ENCODE measurements at places on chromosomes 1 and 21.
A peak's percentile ranks its signal among the peaks of the same experiment; 100 is the strongest.

DNA sequence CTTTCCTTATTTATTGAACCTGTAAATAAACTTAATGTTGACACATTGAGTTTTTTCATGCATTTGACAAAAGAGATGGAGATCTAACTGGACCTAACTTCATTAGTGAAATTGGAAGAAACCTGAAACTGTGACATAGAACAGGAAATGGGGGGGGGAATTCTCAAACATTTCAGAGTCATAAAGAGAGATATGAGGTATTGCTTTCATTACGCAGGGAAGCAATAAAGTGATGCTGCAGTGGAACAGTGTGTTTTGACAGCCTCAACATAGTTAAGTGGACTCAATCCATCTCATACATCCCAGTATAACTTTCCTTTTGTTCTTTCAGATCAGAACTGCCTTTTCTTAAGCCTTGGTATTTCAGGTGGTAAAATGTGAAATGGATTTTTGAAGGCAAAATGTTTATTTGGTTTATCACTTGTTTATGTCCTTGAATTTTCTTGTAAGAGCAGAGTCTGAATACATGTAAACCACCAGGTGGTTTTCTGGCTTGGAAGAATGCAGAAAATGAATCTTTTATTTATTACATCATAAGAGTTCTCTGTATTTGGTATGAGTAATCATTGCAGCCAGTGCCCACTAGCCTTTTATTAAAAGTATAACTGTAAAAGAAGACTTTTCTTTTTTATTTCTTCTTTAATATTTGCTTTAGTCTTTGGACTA is 132.5 kb downstream of the ZNF326 start:
- DNase-seq: no peak

DNA sequence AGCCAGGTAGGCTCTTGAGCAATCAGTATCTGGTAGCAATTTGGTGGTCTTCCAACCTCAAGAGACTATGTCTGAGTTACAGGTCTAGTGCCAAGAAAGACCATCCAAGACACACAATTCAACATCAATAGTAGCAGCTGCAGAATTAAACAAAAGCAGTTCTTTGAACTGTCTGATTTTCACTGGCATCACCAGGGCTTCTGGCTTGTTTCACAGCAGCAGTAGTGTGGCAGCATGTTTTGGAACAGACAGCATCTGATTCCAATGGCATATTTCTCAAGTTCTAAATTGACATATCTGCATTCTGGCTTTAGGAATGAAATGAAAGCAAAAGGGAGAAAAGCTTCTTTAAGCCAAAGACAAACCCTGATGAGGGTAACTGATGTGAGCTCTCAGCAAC is 334.7 kb upstream of the PRMT6 start:
- no peak for DNase-seq

DNA sequence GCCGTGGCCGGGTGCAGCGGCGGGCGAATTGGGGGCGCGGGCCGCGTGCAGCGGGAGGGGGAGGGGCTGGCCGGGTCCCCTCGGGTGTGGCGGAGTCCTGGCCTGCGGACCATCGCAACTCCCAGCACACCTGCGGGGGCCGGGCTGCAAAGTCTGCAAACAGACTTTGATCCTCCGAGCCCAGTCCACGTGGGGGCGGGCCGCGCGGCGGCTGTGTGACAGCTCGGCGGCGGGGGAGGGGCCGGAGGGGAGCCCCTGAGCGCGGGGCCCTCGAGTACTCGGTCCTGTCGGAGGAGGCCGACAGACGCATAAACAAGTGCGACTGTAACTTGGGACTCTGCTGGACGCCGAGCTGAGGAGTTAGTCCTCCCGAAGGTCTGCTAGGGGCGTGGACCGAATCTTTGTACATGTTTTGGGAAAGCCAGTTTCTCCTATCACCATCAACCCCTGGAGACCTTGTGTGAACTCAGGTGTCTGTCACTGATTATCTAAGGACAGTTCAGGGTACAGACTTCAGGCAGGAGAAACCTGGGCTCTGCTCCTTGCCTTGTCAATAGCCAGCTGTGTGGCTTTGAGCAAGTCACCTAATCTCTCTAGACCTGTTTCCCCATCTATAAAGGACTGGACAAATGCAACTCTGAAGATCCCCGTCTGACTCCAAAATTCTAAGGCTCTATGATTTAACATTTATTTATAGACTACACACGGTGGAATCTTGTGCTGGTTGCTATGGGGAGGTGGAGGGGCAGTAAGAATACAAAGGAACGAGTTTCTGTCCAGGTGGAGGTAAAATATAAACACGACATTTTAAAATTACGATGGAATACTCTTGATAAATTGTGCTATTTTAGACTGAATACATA is 710 bp upstream of the SLC30A1 start:
- DNase-seq: peak; percentile 24

DNA sequence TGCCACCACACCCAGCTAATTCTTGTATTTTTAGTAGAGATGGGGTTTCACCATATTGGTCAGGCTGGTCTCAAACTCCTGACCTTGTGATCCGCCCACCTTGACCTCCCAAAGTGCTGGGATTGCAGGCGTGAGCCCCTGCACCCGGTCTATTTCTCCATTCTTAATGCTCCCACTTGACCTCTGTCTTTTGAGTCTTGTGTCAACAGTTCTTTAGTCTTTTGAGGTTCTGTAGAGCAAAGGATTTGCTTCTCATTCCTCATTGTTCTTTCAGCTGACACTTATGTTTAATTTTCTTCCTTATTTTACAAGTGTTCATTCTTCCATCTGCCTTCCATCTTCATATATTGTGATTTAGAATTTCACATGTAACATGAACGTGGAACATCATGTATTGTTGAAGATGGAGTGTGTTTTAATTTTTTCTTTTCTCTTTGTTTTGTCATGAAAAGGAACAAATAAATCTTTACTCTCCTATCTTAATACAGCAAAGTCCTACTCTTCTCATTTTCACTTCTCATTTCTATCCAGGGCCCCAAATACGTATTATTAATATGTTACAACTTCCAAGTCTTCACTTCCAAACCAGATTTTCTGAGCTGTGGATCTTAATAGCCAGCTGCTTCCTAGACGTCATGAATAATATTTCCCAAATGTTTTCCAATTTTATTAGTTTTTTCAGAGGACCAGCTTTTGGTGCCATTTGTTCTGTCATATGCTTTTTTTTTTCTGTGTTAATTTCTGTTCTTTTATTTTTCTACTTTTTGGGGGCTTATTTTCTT is 16.9 kb downstream of the MTF2 start:
- no peak for DNase-seq

GRCh38 chr1:175735144-175735543 is 8.3 kb downstream of the TNR start:
- no peak for DNase-seq

DNA sequence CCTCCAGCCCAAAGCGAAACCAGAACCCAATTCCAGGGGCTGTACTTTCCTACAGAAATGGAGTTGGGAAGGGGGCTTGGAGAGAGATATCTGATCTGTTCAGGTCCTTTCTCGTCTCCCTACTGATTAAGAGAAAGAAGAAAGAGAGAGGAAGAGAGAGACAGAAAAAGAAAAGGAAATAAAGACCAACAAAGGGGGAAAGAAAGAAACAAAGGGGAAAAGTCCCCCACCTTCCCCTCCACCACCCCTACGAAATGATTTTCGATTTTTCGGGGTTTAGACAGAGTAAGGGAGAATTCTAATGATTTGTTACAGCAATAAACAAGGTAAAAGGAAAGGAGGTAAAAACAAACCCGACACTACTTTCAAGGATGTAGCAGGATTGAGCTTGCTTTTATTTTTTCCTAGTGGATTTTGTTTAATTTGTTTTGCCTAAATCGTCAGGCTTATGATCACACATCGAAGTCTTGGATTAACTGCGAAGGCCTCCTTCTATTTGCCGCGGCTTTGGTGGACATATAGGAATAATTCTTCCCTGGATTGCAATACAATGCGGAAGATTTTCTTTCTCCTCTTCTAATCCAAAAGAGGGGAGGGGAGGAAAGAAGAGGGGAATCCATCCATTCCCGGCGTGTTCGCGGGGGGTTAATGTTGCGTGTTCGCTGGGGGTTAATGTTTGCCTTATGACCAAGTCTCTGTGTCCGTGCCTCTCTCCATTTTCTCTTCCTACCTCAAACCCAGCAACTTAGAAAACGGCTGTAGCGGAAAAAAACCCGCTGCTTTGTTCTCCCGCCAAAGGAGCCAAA is 1.9 kb downstream of the TAL1 start:
- DNase-seq: no peak

GRCh38 chr21:42799516-42799915 is 79.8 kb downstream of the WDR4 start:
- DNase-seq: no peak

DNA sequence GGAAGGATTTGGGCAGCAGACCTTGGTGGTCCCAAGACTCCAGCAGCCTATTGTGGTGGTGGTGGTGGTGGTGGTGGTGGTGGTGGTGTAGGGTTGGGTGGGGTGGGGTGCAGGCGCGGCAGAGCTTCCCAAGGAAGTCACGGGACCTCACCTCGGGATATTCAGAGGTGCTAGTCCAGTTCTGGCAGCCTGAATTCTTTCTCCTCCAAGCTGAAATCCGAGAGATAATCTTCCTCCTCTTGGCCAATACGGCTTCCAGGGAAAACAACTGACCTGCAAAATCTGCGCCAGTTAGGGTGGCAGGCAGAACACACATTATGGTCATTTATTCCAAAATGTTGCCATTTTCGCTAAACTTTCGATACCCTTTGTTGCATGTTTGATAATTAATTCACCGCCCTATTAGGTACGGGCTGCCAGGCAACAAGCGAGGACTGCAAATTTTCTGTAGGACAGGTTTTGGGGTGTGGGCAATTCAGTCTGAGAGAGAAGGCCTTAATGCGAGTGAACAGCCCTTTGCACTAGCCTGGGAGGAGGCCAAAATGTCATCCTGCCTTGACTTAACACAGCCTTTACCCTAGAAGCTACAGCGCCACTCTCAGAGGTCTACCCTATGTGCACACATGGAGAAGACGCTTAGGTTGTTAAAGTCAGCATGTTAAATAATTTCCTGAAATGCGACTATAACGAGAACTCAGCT is 33.2 kb upstream of the BSDC1 start:
- DNase-seq: no peak

- no peak for DNase-seq
These were observed 80.4 kb downstream of the DAP3 start for GRCh38 chr1:155769257-155769656.

GRCh38 chr1:72942008-72942407 is 659.7 kb upstream of the NEGR1 start:
- no peak for DNase-seq

Measured in omental fat pad (tissue), 4 donors.